ENCODE measurements at places on chromosomes 7 and 10.

DNA sequence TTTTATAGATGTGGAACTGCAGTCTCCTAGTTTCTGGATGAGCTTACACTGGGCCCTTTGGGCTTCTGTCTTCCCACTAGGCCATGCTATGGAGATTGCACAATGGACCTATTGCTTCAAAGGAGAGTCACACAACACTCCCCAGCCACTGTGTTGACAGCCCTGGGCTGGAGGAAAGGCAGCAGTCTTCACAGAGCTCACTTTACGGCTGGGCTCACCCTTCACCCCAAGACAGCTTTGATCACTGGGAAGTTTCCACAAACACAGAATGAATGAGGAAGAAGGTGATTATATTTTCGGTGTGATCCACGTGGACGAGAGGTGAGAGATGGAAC is 92.7 kb upstream of the GDF10 start:
- no peak for DNase-seq

DNA sequence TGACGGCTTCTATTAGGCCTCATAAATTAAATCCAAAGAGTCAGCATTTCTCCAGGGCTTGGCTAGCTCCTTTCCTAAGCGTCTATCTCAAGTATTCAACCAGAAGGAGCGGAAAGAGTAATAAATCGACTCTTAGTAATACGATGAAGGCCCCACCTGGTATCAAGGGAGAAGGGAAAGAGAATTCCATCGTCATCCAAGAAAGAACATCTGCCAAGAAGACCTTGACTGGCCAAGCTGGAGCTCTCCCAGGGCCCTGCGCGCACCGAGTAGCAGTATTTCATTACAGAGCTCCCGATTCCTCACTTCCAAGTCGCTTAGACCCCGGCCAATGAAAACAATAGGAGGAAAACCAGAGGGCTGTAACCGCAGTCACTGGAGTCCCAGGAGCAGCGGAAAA is 178.0 kb upstream of the FRMD4A start:
- DNase-seq = no peak

DNA sequence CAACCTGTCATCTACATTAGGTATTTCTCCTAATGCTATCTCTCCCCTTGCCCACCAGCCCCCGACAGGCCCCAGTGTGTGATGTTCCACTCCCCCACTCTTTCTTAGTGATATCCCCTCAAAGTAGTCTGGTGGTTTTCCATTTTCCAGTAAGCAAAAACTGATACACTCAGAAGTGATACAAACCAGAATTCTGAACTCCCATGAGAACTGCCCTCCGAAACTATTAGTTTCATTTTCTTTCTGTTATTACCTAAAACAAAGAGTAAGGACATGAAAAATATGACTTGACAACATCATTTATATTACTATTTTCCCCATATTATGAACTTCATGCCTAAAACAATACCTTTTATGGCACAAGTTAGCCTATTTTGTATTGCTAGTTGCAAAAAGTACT is 175.0 kb downstream of the OTUD1 start:
- no peak for DNase-seq

DNA sequence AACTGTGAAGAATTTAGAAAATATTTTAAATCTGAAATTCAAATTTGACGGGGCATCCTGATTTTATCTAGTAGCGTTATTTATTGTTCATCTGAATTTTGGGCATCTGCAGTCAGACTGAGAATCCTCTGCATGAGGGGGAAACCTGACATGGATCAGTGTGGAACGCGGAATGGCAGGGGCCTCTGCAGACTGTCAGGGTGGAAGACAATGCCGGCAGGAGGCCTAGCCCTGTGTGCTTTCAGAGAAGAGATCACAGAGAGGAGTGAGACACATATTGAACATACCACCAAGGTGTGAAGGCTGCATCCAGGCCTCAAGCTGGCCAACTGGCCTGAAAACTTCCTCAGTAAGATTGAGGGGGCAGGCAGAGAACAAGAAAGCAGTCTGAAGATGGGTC is 921.1 kb upstream of the GHITM start:
- DNase-seq = no peak

DNA sequence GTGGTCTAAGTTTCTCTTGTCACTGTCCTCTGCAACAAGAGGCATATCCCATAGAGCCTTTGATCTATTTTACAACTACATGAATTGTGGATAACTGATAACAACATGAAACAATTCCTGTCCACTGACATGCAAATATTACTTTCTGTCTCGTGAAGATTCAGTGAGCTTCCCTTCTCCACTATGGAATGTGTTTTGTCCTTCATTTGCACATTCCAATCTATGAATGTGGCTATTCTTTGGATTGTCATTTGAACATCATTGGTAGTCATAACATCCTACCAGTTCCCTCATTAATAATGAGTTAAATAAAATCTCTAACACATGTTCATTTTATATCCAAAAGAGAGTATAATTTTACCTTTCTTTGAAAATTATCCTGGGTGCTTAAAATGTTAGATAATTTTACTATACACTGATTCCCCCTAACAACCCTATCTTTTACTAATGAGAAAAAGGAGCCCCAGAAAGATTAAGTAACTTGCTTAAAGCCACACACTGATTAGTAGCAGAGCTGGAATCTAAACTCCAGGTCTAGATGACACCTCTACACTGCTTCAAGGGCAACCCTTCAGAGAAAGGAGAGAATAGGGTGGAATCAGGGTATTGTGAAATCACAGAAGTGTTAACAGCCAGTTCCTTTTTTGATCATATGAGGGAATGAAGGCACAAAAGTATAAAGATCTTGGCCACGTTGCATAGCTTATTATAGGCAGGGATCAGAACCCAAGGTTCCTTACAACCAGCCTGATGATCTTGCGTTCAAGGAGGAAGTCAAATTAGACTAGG is 39.1 kb downstream of the PDE1C start:
- DNase-seq = no peak

GRCh38 chr10:123117644-123118417 is 17.9 kb upstream of the HMX3 start:
- no peak for DNase-seq

GRCh38 chr10:125151553-125152449 is 8.6 kb downstream of the CTBP2 start:
- no peak for DNase-seq

DNA sequence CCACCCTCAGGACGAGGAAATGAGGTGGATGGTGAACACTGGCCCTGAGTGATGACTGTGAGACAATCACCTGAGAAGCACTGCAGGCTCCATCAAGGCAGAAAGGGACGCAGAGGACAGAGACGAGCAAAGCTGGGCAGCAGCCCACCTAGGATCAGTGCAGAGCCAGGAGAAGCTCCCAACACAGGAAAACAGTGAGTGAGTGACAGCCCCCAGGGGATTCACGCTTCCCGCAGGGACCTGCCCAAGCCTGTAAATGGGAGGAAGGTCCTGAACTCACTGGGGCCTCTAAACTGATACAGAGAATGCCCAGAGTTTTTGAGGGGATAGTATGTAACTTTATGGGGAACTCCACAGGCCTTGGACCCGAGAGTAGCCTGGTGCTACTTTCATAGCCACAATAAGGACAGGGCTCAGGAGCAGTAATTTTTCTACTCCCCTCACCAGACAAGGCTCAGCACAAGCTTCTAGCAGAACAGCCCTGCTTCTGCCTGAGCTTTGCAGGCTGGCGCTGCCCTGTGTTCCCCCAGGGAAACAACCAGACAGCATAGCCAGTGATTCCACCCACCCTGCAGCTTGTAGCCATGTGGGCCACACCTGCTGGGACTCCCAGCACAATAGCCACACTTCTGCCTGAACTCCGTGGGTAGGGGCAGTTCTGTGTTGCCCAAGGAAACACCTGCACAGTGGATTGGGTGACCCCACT is 708.4 kb downstream of the POM121L12 start:
- peak; percentile 35 for DNase-seq

- DNase-seq = no peak
Measured at GRCh38 chr7:16670021-16670420, 24.0 kb downstream of the BZW2 start.

- DNase-seq = peak; percentile 13
Measured at GRCh38 chr7:84112771-84113170, 81.8 kb downstream of the SEMA3A start.

DNA sequence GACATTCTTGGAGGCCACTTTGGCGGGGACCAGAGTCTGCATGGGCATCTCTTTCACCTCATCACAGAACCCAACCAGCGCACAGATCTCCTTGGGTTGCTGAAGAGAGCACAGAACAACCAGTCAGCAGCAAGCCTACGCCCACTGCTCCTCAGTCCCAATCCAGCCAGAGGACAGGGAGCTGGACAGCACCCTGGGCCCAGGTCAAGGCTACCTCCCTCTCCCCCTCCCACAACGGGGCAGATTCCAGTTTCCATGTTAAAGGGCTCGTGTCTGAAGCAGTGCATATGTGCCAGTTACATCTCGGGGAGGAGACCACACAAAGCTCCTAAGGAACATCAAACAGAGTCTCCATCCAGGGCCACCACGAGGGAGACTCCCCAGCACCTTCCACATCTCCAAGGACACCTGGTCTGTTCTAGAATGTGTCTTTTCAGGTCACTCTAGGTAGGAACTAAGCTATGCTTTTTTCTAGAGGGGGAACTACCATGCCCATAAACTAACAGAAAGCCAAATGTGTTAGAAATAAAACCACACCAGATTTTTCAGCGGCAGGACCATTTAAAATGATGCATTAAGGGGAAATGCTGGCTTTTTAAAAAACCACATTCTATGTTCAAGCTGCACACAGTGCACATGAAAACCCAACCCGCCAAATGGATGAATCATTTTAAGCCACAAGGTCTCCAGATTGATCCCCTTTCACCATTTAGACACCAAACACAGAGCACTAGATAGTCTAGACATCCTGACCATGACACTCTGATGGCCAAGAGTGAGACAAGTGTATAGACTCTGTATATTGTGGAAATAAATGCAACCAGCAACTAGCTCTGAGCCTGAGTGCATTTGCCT is 28.9 kb downstream of the PSAP start:
- DNase-seq = no peak

- no peak for DNase-seq
Measured at GRCh38 chr10:132627666-132628531, 90.3 kb downstream of the INPP5A start.

GRCh38 chr7:41113719-41114118 is 589.2 kb downstream of the INHBA start:
- no peak for DNase-seq

- no peak for DNase-seq
Measured at GRCh38 chr7:36304099-36304425, 85.6 kb upstream of the ANLN start.

DNA sequence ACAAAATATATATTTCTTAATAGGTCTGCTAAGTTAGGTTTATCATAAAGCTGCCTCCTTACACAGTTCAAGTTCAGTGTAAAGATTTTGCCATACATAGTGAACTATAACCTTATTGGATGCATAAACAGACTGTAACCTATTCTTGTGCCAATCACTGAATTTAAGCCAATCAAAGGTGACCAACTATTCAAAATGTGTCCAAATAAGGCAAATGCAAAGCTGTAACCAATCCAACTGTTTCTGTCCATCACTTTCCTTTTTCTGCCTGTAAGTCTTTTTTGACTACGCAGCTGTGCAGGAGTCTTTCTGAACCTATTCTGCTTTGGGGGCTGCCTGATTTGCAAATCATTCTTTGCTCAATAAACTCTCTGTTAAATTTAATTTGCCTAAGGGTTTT is 11.6 kb upstream of the DNMBP start:
- DNase-seq = peak; percentile 73

DNA sequence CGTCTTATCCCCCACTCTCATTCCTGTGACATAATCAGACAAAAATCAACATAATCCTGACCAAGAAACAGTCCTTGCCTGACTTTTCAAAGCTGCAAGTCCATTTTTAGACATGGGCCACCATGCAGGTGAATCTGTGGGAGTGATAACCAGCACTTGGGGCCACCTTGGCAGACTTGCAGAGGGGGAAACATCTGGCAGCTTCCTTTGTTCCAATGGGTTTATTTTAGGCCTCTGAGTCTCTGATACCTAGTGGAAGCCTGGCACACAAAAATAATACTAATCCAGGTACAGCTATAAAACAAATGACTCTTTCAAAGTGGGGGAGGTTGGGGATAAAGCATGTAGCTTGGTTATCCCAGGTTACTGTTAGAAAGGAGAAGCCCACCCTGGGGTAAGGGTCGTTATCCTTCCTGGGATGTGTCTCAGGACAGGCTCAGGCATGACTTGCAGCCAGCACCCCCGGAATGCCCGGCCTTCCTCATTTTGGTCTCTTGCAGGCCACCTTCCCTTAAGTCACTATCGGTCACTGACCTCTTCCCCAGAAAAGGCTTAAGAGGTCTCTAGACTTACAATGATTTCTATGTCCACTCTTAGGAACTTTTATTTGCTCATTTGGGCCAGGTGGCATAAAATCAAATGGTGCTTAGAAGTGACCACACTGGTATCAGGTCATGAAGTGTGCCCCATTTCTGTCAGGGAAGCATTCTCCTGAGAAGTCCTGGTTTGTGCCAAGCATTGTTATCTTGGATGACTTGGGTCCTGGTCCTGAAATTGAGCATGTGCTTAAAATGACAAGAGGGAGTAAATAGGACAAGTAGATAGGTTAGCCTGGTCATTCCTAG is 37.6 kb downstream of the EEPD1 start:
- no peak for DNase-seq

DNA sequence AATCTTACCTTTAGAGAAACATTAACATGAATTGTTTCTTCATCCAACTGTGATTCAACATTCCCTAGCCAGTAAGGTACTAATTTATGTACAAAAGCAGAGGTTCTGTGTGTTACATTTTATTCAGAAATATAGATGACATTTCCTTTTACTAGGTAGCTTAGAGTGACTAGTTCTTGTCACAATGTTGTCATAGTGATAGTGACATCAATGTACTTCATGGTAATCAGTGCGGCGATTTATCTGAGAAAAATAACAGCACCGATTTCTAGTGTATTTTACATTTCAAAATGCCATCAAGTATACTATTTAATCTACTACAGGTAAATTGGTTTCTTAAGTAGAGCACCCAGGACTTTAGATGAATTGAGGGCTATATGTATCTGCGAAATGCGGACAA is 72.1 kb upstream of the DGKB start:
- DNase-seq = no peak

Data from NCI-H2171 treated with DMSO at 0.1 percent for 48 hours (cell line).